ENCODE measurements at places on chromosomes 11 and 22. TPM values are rescaled to one million over a fixed set of nuclear protein-coding genes. Genes with fewer than 3 reads are reported as not detected.

The HPS4 gene
- 20.6 TPM for total RNA-seq

The KCNJ4 gene
- total RNA-seq: 0.66 TPM

The OR51B2 gene
- total RNA-seq: not detected

The HMGXB4 gene
- 9.5 TPM for total RNA-seq

The C1QTNF4 gene
- 1.3 TPM for total RNA-seq

The YAP1 gene
- 10.5 TPM for total RNA-seq

The PRRG4 gene
- 3.1 TPM for total RNA-seq

The C11orf65 gene
- 1.8 TPM for total RNA-seq

The MN1 gene
- total RNA-seq: 0.47 TPM

The OR4A16 gene
- total RNA-seq: not detected

The ZNRD2 gene
- 40.7 TPM for total RNA-seq

The ADAMTS8 gene
- total RNA-seq: 0.14 TPM

The THRSP gene
- not detected for total RNA-seq

The BIK gene
- total RNA-seq: 6.8 TPM

The CCDC81 gene
- 0.52 TPM for total RNA-seq

The FGF4 gene
- total RNA-seq: 0.09 TPM

The OR2AG1 gene
- total RNA-seq: not detected

- DNase-seq: no peak
These were observed 28.9 kb upstream of the TMEM86A start for GRCh38 chr11:18669711-18670110.

DNA sequence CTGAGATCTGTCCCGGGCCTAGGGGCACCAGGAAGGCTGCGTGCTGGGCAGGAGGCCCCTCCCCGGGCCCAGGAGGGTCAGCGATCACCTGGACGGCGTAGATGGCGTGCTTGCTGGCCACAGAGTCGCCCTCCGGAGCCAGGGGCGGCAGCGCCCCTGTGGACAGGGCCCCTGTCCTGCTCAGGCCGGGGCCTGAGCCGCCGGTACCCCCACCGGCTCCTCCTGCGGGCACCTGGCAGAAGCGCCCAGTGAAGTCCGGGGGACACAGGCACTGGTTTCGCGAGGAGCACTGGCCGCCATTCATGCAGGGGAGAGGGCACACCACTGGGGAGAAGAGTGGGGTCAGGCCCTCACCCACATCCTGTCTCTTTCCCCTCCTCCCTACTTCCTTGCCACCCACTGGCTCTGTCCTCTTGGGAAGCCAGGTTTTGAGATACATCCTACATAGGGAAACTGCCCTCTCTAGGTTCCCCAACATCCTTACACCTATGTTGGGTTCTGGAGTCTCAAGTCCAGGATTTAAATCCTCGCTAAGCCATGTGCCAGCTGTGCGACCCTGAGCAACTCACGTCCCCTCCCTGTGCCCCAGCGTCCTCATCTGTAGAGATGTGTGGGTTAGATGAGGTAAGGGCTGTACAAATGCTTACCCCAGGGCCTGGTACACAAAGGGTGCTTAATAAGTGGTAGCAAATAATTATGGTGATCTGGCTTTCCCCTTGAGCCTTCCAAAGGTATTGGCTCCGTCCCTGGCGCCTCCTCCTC is 3.9 kb downstream of the LTBP3 start:
- DNase-seq: peak; percentile 70

DNA sequence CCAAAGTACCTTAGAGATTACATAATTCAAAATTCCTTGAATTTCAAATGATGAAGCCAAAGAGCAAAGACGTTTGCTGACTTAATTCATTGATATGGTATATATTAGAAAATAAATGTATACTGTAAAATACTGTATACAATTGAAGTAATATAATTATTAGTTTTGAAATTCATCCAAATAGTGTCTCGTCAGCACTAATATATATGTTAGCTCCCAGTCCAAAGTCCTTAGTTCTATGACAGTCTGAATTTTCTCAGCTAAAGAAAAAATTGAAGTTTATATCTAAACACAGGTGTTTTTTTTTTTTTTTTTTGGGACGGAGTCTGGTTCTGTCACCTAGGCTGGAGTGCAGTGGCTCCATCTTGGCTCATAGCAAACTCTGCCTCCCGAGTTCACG is 431.3 kb downstream of the CNTN5 start:
- DNase-seq: no peak

DNA sequence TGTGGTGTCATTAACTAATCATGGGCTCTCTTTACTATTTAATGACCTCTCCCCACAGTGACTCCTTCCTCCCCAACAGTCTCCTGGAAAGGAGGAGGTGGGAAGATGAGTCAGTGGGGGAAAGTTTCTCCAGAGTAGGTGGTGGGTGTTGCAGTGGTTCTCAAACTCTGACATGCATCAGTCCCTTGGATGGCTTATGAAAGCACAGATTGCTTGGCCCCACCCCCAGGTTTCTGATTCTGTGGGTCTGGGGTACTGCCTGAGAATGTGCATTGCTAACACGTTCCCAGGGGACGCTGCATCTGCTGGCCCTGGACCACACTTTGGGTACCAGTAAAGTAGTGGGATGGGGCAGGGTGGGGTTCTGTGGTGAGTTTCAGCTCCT is 9.8 kb downstream of the CD82 start:
- DNase-seq: no peak

GRCh38 chr22:37163575-37164504 is 14.1 kb upstream of the IL2RB start:
- DNase-seq: no peak

- no peak for DNase-seq
These were observed 489.6 kb downstream of the MN1 start for GRCh38 chr22:27311698-27312550.

DNA sequence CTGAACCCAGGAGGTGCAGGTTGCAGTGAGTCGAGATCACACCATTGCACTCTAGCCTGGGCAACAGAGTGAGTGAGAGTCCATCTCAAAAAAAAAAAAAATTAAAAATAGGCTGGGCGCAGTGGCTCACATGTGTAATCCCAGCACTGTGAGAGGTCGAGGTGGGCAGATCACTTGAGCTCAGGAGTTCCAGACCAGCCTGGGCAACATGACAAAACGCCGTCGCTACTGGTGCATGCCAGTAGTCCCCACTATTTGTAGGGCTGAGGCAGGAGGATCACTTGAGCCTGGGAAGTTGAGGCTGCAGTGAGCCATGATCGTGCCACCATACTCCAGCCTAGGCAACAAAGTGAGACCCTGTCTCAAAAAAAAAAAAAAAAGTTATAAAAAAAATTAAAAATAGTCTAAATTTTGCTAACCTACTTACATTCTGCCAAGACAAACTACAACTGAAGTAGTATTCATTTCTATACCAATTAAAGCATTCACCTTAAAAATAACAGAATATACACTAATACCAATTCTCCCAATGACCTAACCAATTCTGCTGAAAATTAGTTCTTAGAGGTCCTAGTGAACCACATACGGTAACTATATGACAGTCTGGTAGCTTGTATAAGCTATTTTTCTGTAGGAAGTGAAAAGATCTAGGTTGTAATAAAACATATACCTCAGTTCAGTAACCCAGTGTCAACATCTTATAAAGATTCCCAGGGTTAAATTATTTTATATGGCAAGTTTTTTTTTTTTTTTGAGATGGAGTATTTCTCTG is 7.1 kb downstream of the DDX6 start:
- no peak for DNase-seq

- DNase-seq: no peak
These were observed 25.1 kb upstream of the LDLRAD3 start for GRCh38 chr11:35918716-35919115.

DNA sequence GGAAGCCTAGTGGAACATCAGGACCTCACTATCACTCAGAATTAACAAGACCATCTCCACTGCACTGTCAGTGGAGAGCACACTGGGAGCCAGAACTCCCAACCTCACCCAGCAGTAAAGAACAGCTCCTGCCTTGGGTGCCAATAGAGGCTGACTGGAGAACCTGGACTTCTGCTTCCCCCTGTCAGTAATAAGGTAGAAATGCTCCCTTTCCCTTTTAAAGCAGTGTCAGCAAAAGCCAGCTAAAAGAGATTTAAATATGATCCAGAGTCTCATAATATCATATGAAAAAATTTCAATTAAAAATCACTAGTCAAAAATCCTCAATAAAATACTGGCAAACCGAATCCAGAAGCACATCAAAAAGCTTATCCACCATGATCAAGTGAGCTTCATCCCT is 82.8 kb downstream of the SPATA19 start:
- no peak for DNase-seq

- DNase-seq: no peak
These were observed 1.1 kb upstream of the MRGPRX4 start for GRCh38 chr11:18171377-18172000.

DNA sequence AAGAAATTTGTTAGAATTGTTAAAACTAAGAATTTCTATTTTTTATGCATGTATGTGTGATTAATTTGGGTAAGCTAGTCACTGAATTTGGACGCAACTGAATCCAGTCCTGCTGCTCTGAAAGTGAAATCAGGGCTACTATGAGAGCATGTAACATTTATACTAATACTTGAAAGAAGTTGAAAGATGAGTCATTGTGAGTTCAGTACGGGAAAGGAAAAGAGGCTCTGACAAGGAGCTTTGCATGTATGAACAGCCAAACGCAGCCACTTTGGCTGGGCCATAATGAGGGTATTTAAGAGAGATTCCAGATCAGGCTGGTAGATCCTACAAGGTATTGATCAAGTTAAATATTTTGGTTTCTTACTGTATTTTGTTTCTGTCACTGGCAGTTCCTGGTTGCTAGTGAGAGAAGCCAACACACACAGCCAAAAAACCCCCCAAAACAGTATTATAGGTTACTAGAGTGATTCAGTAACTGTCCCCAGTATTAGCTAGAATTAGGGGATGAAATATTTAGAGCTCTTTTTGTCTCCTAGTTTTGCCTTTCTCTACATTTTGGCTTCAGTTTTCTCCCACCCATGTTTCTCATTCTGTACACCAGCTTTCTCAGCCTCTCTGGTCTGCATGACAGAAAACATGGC is 14.1 kb downstream of the AASDHPPT start:
- no peak for DNase-seq

DNA sequence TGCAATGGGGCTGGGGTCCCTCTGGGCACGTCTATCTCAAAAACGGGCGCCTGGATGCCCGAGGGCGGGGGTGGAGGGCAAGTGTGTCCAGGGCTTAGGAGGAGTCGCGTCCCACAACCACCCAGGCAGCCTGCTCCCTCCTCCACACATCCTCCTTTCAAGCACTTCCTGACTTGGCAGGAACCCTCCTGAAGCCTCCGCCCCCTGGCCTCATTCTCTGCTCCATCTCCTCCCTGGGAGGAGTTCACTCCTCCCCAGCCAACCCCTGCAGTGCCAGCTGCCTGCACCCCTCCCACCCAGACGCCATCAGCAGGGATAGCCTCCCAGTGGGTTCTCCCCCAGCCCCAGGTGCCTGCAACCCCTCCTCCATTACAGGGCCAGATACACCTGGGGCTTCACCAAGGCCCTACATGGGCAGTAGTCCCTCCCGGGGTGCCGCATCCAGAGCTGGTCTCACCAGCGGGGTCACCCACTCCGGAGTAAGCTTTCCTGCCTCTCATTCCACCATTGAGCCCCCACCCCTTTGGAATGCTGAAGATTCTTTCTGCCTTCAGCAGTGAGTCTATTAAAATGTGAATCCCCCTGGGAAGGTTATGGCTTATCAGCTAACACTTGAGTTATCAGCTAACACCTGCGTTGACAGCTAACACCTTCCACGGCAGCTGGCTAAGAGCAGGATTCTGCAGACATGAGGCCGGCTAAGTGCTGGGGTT is 24.4 kb downstream of the RTN4R start:
- peak; percentile 73 for DNase-seq

GRCh38 chr11:111909378-111909777 is 2.2 kb downstream of the CRYAB start:
- no peak for DNase-seq

- no peak for DNase-seq
These were observed 239.3 kb downstream of the GRIK4 start for GRCh38 chr11:120750647-120751549.

DNA sequence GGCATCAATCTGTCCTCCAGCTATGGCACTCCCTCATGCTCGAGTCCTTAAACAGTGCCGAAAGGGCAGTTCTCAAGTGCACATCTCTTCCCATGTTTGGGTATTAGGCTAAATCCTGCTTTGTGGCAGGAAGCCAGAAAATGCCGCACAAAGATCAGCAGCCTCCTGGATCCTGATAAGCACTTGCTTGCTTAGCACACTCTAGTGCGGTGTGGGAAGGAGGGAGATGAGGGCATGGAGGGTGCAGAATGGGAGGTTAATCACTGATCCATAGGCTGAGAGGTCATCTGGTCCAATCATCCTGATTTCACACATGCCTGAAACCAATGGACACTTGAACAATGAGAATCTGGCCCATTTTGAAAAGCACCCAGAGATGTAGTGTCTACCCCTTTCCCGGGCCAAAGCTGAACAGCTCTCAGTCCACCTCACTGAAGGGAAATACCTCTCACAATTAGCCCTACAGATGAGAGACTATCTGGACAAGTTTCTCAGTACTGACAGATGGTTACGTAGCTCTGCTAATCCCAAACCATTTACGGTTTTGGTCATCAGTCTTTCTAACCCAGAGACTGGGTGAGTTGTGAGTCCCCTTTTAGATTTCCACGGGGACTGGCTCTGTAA is 29.8 kb upstream of the CHRM4 start:
- no peak for DNase-seq

GRCh38 chr11:77236901-77237300 is 64.6 kb downstream of the GDPD4 start:
- no peak for DNase-seq

DNA sequence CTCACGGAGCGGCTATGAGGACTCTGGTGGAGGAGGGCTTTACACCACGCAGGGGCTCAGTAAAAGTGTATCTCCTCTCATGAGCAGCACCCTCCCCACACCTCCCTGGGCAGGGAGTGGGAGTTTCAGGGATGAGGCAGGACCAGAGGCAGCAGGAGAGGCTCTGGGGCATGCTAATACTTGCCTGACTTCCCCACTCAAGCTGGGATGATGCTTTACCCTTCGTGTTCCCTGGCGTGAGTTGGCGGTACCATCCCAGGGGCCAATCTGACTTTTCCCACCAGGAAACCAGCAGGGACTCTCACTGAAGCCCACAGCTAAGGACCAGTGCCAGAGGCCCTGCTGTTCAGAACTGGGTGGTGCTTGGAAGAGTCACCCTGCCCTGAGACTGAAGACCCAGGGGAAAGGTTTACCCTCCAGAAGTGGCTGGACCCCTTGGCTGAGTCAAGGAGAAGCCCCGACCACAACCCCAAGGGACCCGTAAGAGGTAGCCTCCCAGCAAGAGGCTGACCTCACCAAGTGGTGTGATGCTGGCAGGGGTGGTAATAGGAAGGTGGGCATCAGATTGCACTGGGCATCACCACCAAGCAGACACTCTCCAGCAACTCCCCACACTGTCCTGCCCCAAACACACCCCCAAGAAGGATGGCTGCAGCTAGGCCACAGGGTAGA is 65.6 kb downstream of the THAP12 start:
- no peak for DNase-seq

- DNase-seq: no peak
These were observed 609.8 kb downstream of the NTM start for GRCh38 chr11:131980199-131980598.

- DNase-seq: no peak
These were observed 377.6 kb downstream of the CADM1 start for GRCh38 chr11:115126515-115127208.

- DNase-seq: no peak
These were observed 75.9 kb downstream of the MAML2 start for GRCh38 chr11:96267001-96267495.

GRCh38 chr11:47408598-47409439 is 429 bp downstream of the SLC39A13 start:
- no peak for DNase-seq

- no peak for DNase-seq
These were observed 36.1 kb downstream of the ARHGEF12 start for GRCh38 chr11:120372296-120372695.

Data from thymus (tissue), 14 donors.